ENCODE measurements at places on chromosomes 3 and 15. TPM values are rescaled to one million over a fixed set of nuclear protein-coding genes. Genes with fewer than 3 reads are reported as not detected.
A peak's percentile ranks its signal among the peaks of the same experiment; 100 is the strongest.

DNA sequence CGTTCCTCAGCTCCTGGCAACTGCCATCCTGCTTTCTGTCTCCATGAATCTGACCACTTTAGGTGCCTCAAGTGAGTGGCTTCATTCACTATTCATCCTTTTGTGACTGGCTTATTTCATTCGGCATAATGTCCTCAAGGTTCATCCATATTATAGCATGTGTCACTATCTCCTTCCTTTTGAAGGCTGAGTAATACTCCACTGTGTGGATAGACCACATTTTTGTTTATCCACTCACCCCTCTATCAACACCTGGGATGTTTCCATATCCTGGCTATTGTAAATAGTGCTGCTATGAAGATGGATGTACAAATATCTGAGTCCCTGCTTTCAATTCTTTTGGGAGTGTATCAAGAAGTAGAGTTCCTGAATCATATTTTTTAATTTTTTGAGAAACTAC, 98.8 kb downstream of the ADAMTS17 start:
- no peaks in the 10 kb centered on the region for H3K27me3 ChIP-seq
- no peak overlapping the region for H3K4me3 ChIP-seq

- no peak overlapping the region for H3K4me3 ChIP-seq
- DNase-seq: no peak
These were observed 229.4 kb upstream of the CTNNB1 start for GRCh38 chr3:40969756-40970466.

GRCh38 chr3:113035387-113035982, 44.7 kb downstream of the GTPBP8 start:
- no peaks in the 10 kb centered on the region for H3K36me3 ChIP-seq
- peak; percentile 38 for DNase-seq
- no peak overlapping the region for H3K4me3 ChIP-seq

DNA sequence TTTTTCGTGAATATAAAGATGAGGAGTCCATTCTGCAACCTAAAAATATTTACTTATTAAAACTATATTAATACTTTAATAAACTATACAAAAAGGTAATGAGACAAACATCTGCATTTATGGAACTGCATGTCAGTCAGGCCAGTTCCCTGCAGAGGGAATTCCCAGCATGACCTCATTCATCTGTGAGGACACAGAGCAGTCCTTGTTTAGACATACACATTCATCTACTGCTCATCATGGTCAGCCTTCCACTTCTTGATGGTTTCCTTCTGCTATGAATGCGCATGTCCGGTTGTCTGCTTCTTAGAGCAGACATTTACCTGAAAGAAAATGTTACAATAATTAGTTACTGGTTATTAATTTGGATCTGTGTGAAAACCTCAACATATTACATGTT, 3.3 kb upstream of the ACTR8 start:
- DNase-seq: no peak
- H3K4me3 ChIP-seq: no peak overlapping the region
- peaks cover 22% of the 10 kb centered on the region for H3K36me3 ChIP-seq

DNA sequence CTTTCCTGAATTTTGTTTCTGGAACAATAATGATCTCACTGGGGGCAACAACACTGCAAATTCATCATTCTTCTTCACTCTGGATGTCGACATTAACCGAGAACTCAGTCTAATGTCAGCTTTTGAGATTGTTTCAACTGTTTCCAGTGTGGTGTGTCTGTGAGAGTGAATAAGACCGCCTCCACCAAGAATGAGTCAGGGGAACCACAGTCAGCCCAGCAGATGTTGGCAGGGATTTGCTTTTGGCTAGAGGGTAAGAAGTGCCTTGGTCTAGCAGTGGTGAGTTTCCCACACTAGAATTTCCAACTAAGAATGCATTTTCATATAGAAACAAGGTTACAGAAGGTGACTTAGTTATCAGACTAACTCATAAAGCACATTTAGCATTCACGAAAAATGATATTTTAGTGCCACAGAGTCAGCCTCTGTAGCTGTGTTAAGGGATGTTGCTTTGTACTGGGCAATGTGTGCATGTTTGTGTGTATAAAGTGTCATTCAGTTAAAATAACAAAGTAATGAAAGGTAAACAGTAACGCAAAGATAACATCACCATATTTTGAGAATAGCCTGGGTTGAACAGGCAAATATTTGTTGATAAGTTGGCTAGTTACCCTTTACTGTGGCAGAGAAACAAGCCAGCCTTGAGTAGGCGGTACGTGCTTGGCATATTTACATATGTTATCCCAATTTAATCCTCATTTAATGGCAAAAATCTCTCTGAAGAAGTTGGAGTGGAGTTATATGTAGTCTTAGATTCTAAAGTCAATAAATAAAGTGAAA, 33.8 kb downstream of the DRD3 start:
- H3K4me3 ChIP-seq: no peak overlapping the region
- no peaks in the 10 kb centered on the region for H3K36me3 ChIP-seq
- H3K27me3 ChIP-seq: no peaks in the 10 kb centered on the region
- no peak overlapping the region for H3K27ac ChIP-seq
- DNase-seq: no peak

DNA sequence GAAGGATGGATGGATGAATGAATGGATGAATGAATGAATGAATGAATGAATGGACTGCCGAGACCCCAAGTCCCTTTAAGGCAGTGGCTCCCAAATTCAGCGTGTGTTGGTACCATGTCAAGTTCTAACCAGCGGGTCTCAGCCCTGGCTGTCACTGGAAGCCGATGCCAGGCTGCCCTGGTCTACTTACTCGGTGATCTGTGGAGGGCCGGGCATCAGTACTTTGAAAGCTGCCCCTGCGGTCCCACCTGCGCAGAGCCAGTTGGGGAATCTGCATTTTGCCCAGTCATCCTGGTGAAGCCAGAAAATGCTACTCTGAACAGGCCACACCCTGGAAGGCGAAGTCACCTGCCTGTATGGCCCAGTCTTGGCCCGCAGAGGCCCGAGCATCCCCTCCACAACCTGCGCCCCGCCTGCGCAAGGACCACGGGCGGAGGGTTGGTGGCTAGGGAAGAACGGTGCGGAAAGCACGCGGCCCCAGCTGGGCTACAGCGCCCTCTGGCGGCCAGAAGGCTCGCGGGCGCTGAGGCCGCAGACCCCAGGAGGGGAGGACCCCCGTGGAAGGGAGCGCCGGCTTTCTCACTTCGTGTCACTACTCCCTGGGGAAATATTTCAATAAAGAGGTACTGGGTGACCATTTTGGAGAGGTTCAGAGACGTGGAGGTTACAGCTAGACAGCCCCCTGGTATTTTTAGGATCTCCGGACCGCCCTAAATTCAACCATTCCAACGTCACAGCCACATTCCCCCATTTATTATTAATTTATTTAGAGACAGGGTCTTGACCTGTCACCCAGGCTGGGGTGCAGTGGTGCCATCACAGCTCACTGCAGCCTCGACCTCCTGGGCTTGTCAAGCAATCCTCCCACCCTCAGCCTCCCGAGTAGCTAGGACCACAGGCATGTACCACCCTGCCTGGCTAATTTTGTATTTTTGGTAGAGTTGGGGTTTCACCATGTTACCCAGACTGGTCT, 34.9 kb downstream of the PRKCD start:
- no peak overlapping the region for H3K4me3 ChIP-seq
- peaks cover 14% of the 10 kb centered on the region for H3K36me3 ChIP-seq
- H3K4me1 ChIP-seq: peaks cover 5% of the 10 kb centered on the region
- peak; percentile 33 for DNase-seq
- H3K27me3 ChIP-seq: no peaks in the 10 kb centered on the region

DNA sequence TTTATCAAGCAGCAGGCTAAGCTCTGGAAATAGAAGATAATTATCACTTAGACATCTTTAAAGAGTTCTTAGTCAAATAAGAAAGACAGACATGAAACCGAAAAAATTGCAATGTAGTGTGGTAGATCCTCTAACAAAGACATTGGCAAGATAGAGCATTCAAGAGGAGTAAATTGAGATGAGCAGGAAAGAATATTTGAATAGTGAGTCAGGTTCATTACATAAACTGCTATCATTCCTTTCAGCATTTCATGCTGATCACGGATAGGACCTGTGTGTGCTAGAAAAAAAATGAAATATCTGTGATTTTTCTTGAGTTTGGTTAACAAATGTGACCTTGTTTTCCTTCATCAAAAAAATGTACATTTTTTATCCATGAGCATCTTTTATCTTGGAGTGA, 460.9 kb downstream of the OTOL1 start:
- no peaks in the 10 kb centered on the region for H3K4me1 ChIP-seq
- no peak overlapping the region for H3K4me3 ChIP-seq
- no peak for DNase-seq
- no peaks in the 10 kb centered on the region for H3K36me3 ChIP-seq
- H3K27ac ChIP-seq: no peak overlapping the region

- H3K27ac ChIP-seq: no peak overlapping the region
- no peak for DNase-seq
- H3K27me3 ChIP-seq: no peaks in the 10 kb centered on the region
- H3K36me3 ChIP-seq: no peaks in the 10 kb centered on the region
- H3K4me3 ChIP-seq: no peak overlapping the region
- H3K4me1 ChIP-seq: no peaks in the 10 kb centered on the region
These were observed 28.0 kb upstream of the MNS1 start for GRCh38 chr15:56492791-56493555.

DNA sequence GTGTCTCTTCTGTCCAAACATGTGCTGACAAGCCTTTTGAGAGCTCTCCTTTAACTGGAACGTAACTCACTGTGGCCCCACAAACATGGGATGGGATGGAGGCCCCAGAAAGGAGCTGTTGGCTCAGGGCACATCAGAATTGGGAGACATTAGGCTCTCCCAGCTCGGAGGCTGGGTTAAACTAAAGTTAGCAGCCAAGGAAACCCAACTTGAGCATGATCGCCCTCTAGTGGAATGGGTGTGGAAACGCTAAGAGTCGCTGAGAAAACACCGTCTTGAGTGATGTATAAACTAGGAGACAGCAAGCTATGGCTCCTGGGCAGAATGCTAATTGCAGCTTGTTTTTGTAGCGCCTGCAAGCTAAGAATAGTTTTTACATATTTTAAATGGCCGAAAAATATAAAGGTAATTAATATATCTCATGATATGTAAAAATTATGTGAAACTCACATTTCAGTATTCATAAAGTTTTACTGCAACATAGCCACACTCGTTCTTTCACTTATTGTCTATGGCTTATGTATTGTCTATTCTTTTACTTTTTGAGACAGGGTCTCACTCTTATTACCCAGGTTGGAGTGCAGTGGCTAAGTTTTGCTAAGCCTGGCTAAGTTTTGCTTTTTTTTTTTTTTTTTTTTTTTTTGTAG, 138.8 kb upstream of the HACD2 start:
- no peaks in the 10 kb centered on the region for H3K4me1 ChIP-seq
- peak; percentile 69 for DNase-seq
- H3K27ac ChIP-seq: peak overlapping the region; percentile 30
- no peak overlapping the region for H3K4me3 ChIP-seq

DNA sequence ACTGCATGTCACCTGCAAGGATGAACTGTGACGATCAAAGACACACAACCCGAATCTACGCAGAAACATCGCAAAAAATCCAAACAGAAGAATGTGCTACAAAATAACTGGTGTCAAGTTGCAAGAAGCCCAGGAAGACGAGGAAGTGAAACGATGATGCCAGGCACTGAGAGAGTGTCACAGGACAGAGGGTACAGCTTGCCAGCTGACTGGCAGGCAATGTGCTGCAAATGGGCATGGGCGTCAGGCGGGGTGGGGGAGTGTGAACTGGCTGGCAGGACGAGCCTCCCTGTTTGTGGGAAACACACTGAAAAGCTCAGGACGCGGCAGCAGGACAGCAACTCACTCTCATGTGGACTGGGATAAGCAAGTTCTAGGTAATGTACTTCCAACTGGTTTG, 28.9 kb upstream of the OCA2 start:
- H3K27ac ChIP-seq: no peak overlapping the region
- H3K4me1 ChIP-seq: no peaks in the 10 kb centered on the region
- DNase-seq: no peak

GRCh38 chr3:140160553-140160952, 225.6 kb downstream of the CLSTN2 start:
- no peaks in the 10 kb centered on the region for H3K36me3 ChIP-seq
- no peaks in the 10 kb centered on the region for H3K27me3 ChIP-seq
- H3K4me1 ChIP-seq: no peaks in the 10 kb centered on the region

DNA sequence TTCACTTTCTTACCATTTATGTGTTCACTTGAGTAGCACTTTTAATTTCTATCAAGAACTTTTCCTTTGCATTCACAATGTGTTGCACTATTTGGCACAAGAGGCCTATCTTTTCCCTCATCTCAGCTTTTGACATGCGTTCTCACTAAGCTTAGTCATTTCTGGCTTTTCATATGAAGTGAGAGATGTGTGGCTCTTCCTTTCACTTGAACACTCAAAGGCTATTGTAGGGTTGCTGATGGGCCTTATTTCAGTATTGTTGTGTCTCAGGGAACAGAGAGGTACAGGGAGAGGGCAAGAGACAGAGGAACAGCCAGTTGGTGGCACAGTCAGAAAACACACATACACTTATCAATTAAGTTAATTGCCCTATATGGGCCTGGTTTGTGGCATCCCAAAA, 127.4 kb upstream of the MLF1 start:
- H3K27ac ChIP-seq: no peak overlapping the region
- H3K27me3 ChIP-seq: no peaks in the 10 kb centered on the region
- no peaks in the 10 kb centered on the region for H3K4me1 ChIP-seq
- DNase-seq: no peak
- H3K36me3 ChIP-seq: no peaks in the 10 kb centered on the region

DNA sequence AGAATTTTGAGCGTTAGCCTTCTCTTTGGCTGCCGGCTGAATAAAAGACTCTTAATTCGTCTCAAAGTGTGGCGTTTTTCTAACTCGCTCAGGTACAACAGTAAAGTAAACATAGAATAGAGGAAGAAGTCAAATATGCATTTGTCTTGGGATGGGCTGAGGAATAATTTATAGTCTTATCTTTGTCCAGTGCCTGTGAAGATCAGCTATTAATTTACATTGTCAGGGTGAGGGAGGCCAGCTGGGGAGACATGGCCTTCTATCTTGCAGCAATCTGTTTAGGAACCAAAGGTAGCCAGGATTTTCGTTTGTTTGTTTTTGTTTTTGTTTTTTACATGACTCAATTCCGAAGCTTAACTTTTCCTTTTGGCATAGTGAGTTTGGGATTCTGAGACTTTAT, 100.2 kb downstream of the VPS8 start:
- no peaks in the 10 kb centered on the region for H3K27me3 ChIP-seq
- peaks cover 13% of the 10 kb centered on the region for H3K36me3 ChIP-seq
- H3K4me1 ChIP-seq: peaks cover 16% of the 10 kb centered on the region
- no peak overlapping the region for H3K27ac ChIP-seq
- DNase-seq: peak; percentile 9

The SLC2A2 gene
- polyA plus RNA-seq: 202 TPM

The ZNF662 gene
- polyA plus RNA-seq: 23.4 TPM

The GOLGA8H gene
- polyA plus RNA-seq: 0.28 TPM

The CPNE9 gene
- 0.73 TPM for polyA plus RNA-seq

The CELSR3 gene
- polyA plus RNA-seq: 3.9 TPM

The AMOTL2 gene
- 36.0 TPM for polyA plus RNA-seq

All from large intestine (tissue), 12 donors.